ENCODE measurements at places on chromosomes 11 and 22.
A peak's percentile ranks its signal among the peaks of the same experiment; 100 is the strongest.

DNA sequence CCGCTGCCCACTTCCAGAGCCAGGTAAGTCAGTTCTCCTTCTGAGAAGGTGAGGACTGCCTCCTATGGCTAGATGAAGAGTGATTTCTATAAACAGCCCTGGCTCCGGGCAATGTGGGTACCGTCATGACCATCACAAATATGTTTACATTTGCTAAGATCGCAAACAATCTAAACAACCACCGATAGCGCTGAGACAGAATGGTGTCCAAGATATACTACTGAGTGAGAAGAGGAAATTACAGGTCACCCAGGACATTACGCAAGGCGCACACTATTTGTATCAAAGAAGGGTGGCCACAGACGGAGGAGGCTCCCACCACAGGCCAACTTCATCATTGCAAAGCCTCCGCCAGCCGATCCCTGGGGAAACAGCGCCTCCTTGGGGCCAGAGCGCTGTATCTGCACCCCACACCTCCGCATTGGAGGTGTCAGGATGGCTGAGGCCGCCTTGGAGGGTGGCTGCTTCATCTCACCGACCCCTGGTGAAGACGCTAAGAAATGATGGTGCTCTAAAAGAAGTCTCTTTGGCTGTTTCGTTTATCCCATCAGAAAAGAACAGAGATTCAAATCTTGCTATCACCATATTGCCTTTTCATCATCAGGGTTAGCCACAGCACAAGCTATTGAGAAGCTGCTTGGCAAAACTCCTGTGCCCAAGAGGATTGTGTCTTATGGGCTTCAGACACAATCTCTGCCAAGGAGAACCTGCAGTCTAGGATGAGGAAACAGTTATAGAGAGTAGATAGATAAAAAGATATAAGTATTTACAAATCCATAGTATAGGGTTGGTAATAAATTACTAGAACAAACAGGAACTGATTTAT is 12.3 kb upstream of the ASRGL1 start:
- DNase-seq = peak; percentile 34

DNA sequence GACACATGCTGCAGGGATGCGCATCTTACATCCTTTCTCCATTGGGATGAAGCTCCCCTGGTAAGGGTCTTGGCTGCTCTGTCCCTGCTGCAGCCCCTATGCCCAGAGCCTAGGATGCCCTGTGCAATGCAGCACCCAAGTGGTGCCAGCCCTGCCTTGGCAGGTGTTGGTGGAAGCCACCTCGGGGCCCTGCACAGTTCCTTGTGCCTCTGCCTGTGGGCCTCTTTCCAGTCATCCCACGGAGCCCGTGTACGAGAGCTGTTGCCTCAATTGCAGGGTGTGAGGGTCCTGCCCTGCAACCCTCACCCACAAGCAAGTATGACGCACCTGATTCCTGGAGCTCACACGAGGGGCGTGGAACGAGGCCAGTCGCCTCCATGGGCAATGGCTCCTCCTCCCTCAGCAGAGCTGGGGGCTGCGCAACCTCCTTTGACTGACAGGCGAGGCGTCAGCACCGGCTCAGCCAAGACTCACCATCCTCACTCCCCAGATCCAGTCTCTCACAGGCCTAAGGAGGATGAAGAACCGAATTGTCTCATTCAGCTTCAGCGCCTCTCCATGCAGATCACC is 719.6 kb downstream of the BRD1 start:
- no peak for DNase-seq

GRCh38 chr11:63564056-63564774 is 1.0 kb upstream of the PLAAT2 start:
- peak; percentile 19 for DNase-seq

- no peak for DNase-seq
Measured at GRCh38 chr22:49324527-49325491, 502.9 kb downstream of the BRD1 start.

- no peak for DNase-seq
Measured at GRCh38 chr11:26048271-26048670, 283.7 kb upstream of the ANO3 start.

DNA sequence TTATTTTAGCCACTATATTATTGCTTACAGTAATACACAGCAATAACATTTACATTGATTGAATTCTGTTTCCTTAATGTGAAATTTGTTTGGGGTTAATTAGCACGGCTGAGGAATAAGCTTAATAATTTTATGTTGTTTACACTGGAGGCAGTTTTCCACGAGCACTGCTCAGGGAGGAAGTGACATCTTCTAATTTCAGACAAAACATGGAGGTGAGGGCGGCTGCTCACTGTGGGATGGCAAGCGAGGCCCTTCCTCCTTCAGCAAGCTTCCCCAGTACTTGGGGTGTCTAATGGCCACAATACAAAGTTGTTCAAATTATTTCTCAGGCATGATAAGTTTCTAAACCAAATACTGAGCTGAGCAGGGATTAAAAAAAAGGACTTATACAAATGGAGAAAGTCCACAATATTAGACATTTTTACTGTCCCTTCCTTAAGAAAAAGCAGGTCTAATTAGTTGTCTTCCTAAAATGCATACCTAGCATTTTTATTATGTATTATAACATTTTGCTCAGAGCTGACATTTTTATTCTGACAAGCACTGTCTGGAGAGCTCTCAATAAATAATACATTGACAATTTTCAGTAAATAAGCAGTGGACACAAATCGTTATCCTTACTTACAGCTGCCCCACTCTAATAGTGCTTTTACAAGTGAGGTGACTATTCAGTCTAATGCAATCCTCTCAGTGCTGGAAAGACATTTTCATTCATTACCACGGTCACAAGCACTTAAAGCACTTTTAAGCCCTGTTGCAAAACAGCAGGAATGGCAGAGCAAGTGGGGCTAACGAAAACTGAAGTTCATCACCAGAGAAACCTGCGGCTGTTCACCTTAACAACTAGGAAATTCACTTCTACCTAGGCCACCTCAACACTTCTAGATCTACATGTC is 56.2 kb downstream of the SOX6 start:
- no peak for DNase-seq

DNA sequence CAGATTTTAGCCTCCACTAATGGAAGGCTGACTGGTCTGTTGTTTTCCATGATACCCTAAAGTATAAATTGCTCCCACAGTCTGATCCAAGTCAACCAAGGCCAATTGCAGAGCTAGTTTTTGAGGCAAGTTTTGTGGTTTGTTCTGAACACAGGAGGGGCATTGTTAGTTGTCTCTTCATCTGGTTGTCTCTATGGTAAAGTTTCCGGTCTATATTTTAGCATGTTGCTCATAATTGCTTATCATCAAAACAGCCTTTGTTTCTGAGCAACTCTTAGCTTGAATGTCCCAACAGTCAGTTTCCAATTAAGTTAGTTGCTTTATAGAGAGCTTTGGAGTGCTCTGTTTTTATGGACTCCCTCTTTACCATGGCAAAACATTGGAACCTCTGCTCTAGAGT is 217.6 kb upstream of the CARD18 start:
- no peak for DNase-seq

DNA sequence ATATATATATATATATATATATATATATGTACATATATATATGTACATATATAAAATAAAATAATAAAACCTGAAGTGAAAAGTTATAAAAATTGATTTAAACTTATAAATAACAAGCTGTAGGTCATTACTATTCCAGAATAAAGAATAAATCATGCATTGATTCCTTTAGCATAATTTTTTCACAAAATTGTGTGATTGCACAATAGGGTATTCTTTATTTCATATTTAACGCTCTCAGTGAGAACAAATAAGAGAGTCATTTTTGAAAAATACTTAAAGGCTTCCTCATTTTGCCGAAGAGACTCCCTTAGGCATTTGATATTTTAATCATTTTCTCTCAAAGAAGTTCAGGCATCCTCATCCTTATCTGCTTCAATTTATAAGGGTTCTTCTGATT is 41.3 kb upstream of the API5 start:
- DNase-seq = no peak

GRCh38 chr22:41181349-41182241 is 23.5 kb upstream of the L3MBTL2 start:
- no peak for DNase-seq

DNA sequence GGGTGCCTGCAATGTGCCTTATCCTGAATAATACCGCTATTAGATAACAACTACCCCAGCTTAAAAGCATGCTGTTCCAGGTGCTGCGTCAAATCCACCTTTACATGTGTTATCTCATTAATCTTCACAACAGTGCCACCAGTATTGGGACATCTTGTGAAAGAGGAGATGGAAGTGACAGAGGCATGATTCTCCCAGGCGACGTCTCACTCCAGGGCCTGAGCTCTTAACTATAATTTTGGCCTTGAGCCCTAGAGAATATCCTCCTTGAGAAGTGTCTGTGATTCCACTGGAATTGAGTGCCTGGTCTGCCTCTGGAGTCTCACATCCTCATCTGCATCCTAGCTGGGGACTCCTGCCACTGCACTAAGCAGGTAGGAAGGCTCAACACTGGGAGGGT is 43.8 kb downstream of the RPL27A start:
- DNase-seq = no peak

DNA sequence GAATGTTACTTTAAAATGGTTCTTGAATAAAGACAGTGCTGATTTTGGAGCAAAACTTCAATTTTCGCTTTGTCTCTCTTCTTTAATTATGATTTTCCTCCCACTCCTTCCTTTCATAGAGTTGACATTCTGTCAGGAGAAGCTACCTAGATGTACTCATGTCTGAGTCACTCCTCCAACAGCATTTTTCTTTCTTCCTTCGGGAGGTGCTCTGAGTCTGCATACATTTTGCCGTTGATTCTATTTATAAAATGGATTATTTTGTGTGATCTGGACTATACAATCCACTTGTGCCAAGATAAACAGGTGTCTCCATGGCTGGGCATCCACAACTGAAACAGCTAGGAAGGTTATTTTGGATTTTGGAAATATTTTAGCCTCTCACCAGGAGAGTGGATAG is 588.3 kb upstream of the ANO5 start:
- no peak for DNase-seq

GRCh38 chr11:9701799-9702198 is 37.9 kb downstream of the SWAP70 start:
- no peak for DNase-seq

- DNase-seq = no peak
Measured at GRCh38 chr11:121615501-121615900, 162.7 kb upstream of the SORL1-AS1 start.

- DNase-seq = peak; percentile 54
Measured at GRCh38 chr11:134654161-134654915, 242.3 kb upstream of the B3GAT1 start.

DNA sequence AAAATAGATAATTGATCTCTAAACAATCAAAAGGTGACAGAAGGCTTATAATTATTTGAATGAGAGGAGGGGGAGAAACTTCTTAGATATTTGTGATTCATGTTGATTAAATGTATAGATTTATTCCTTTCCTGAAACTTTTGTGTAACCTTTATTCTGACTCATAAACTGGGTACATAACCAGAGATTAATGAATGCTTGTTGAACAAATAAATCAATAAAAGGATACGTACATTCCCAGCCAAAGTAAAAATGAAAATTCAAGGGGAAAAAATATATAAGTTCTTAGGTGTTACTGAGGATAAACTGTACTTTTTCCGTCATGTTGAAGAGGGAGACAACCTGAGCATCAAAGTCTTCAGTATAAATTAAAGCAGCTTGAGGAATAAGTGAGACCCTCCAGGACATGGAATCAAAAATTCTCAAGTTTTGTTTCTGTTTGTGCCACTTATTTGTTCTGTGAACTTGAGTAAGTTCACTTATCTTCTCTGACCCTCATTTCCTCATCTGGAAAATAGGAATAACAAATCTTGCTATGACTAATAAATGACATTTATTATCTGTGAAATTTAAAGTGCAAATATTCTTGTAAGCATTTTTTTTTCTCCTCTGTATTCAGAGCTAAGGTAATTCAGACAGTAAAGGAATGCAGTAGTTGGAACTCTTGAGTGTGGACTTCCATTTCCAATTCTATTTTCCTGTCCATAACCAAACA is 195.4 kb downstream of the METTL15 start:
- DNase-seq = no peak

- DNase-seq = no peak
Measured at GRCh38 chr11:69216647-69217051, 60.9 kb downstream of the SMIM38 start.

DNA sequence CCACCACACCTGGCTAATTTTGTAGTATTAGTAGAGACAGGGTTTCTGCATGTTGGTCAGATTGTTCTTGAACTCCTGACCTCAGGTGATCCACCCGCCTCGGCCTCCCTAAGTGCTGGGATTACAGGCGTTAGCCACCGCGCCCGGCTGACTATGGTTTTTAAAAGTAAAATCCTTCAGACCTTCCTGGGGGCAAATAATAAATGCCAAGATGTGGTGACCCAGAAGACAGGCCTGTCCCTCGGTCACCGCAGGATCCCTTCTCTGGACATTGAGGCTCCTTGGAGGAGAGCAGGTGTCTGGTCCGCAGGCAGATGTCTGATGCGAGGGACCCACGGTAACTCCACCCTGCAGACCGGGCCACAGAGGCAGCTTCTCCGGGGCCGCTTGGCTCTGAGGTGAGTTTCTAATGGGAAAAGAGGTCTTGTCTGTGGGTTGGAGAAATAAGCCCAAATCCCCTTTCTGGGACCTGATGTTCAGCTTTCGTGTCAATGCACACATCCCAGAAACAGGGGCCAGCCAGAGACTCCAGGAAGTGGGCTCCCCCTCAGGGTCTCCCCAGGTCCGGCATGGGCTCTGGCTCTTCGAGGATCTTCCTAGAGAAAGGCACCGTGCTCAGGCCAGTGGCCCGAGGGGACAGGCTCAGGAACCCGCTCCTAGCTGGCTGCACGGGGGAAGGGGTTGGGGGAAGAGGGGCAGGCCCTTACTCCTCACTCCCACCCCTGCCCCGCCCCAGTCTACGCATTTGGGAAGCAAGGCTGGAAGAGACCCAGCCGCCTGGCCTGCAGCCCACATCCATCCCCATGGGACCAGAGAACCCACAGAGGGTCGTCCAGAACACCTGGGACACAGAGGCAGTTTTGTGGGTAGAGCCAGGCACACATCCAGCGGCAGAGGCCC is 100.6 kb downstream of the WNT7B start:
- DNase-seq = no peak

DNA sequence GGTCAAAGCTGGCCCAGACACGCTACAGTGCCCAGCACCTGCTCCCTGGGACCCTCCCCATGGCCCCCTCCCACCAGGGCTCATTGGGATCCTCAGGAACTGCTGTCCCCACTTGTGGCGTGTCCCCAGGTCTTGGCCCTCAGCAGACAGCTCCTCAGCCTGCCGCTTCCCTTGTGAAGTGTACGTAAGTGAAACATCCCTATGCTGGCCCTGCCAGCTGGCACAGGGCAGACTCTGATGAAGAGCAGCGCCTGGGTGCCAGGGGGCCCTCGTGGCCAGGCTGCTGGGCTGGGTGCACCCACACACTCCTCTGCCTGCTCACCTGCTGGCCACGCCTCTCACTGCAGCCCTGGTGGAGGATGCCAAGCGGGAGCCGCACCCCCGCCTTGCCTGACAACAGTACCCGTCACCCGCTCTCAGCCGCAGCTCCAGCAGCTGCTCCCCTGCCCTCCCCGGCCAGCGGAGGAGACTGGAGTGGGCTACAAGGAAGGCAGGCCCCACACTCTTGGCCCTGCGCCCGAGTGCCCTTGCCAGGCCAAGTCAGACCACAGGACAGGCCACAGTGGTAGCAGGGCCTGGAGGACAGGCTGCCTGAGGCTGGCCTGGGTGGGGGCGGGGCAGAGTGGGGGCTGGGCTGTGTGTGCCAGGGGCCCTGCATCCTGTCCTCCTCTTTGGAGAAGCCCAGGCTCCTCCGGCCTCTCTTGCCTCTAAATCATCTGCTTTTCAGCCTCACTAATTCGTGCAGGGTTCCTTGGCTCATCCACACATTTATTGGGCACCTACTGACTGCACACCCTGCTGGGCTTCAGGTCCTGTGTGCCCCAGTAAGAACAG is 39.5 kb downstream of the IGF2 start:
- DNase-seq = no peak

- no peak for DNase-seq
Measured at GRCh38 chr11:102368472-102368871, 21.5 kb downstream of the BIRC2 start.

- DNase-seq = no peak
Measured at GRCh38 chr22:37676736-37677492, 1.5 kb downstream of the LGALS1 start.
